Activated T-helper 1 cell treated with Interleukin-2 at 50 U/mL for 16 hours (primary cell): ENCODE measurements at places on chromosomes 3 and 15.

DNA sequence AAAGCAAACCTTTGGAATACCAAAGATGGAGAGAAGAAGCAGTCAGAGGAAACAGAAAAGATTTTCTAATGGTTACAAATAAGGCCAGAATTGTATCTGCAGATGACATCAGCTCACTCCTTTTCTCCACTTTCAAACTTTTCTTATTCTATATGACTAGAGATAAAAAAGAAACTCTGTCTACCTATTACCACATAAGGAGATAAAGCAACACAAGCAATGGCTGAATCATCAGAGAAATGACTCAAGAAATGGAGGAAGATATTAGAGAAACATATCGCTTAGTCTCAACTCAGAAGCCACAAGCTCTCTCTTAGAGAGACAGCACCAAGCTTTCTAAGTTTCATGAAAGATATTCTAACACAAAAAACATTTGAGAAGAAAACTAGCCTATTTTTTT, 784.0 kb downstream of the ZPLD1 start:
- DNase-seq, result no peak

GRCh38 chr3:151918253-151919029, 45.0 kb downstream of the SUCNR1 start:
- no peak for DNase-seq

DNA sequence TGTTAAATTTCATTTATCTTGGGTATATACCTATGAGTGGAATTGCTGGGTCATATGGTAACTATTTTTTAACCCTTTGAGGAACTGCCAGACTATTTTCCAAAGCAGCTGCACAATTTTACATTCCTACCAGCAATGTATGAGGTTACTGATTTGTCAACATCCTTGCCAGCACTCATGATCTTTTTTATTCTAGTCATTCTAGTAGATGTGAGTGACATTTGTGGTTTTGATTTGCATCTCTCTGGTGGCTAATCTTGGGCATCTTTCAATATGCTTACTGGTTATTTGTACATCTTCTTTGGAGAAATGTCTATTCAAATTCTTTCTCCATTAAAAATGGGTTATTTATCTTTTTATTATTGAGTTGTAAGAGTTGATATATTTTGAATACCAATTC, 21.3 kb upstream of the LRRC58 start:
- DNase-seq, result no peak

DNA sequence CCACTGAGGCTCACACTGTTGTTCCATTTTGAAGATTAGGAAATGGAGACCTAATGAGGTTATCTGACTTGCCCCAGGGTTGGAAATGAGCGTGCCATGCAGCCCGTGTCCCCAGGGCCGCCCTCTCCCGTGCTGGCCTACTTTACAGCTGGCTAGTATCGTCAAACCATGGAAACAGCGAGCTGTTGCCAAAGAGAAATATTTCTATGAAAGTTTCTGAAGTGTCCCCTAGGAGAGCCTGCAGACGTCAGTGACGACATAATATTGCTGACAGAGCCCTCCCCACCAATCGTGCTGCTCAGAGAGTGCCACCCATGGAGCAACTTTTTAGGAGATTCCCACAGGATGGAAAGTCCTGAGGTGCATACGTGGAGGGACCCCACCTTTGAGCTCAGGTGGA, 11.2 kb upstream of the FAM174B start:
- no peak for DNase-seq

GRCh38 chr3:33092496-33093254, 4.3 kb downstream of the GLB1 start:
- DNase-seq, result no peak

- no peak for DNase-seq
Measured at GRCh38 chr3:40585381-40586016, 60.7 kb downstream of the ZNF621 start.

DNA sequence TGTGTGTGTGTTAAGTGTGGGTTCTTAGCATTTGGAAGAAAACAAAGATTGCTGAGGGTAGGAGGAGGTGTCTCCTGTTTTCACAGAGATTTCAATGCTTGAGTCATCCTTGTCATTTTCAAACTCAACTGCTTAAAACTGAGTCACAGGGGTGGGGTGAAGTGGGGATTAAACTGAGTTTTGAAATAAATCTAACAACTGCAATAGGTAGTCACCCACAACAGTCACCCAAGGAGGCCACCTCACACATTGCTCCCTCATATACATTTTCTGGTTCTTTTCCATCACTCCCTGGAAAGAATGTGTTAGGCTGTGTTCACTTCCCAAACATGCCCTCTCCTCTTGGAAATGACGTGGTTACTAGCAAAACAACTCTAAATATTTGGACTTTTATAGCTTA, 187.7 kb upstream of the CMC1 start:
- no peak for DNase-seq

- no peak for DNase-seq
Measured at GRCh38 chr3:143170074-143170473, 50.5 kb downstream of the CHST2 start.

- DNase-seq, result no peak
Measured at GRCh38 chr3:194312743-194313281, 38.3 kb downstream of the CPN2 start.

DNA sequence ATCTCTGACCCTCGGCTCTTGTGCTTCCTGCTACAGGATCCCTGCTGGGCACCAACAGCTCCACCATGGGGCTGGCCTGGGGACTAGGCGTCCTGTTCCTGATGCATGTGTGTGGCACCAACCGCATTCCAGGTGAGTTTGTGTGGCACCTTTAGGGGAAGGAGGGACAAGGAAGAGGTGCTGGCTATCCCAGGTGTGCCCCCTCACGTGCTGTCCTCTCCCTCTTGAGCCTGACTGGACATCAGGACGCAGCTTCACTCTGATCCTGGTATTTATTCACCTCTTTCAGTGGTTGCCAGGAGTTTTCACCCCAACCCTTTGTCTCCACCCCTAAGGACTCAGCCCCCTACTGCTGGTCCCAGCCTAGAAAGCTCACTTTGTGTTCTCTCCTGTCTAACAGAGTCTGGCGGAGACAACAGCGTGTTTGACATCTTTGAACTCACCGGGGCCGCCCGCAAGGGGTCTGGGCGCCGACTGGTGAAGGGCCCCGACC, 960 bp downstream of the THBS1 start:
- DNase-seq, result no peak

DNA sequence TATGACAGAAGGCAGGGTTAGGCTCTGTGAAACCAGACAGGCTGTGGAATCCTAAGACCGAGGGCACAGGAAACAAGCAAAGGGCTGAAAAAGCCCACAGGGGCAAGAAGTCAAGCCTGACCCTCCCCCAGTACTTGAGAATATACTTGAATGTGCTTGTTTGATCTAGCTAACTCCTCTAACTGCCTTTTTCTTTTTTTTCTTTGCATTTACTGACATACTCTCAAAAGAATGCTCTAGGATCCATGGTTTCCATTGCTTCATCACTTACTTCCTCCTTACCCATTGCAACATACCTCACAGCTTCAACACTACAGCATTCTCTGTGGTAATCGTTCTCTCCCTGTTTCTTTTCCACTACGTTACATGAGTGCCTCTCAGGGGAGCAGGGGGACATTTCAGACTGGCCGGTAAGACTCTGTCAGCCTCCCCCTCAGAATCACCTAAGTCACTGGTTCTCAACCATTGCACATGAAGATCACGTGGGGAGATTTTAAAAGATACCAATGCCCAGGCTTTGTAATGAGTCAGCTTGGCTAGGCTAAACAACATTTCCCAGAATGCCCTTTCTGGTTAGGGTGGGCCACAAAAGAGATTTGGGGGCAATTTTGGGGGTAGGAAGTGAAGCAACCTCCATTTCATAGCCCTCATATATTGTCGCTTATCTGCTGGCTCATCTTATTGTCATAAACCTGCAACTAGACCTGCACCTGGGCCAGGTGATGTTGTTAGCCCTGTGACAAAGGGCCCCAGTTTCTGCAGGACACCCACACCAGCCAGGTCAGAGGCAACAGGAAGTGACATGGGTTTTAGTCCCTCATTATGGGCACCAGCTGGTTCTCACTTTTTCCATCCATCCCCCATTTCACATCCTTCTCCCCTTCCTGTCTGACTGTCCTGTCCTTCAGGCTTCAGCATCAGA, 24.6 kb upstream of the RSL24D1 start:
- DNase-seq, result no peak

GRCh38 chr3:130946882-130947281, 53.0 kb downstream of the ATP2C1 start:
- no peak for DNase-seq

GRCh38 chr3:157248590-157249422, 88.9 kb upstream of the CCNL1 start:
- DNase-seq, result no peak

- no peak for DNase-seq
Measured at GRCh38 chr15:89244574-89244903, 760 bp downstream of the FANCI start.

GRCh38 chr3:109098079-109098644, 19.8 kb downstream of the MORC1 start:
- no peak for DNase-seq

DNA sequence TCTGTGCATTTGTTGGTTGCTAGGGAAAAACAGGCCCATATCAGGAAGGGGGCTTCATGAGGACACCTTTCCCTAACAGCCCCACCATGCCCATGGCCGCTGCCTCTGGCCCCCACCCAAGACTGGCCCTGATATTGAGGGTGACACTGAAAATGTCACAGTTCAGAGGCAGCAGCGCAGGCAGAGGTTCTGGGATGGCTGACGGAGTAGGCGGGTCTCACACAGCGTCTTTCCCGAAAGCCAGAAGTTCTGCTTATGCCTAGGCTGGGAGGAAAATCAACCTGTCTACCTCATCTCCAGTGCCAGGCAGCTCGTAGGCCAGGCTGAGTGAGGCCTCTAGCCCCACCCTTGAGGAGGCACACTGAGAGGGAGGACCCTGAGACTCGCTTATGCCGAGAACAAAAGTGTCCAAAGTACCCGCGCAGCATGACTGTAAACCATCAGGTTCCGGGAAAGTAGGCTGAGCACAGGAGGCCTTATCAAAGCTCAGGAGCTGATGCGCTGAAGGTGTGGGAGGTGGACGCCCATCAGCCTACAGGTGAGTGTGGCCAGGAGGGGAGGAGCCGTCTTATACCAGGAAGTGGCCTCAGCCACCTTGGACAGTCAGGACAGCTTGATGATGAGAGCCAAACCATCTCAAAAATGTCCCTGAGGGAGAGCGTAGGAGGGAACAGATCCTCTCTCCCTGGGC, 27.5 kb downstream of the GRAMD2A start:
- DNase-seq, result no peak

GRCh38 chr15:75358771-75359536, 9.5 kb downstream of the MAN2C1 start:
- no peak for DNase-seq

GRCh38 chr15:38577424-38577987, 12.9 kb upstream of the RASGRP1 start:
- DNase-seq, result no peak
